ENCODE measurements at places on chromosomes 11 and 22. TPM values are rescaled to one million over a fixed set of nuclear protein-coding genes. Genes with fewer than 3 reads are reported as not detected.

DNA sequence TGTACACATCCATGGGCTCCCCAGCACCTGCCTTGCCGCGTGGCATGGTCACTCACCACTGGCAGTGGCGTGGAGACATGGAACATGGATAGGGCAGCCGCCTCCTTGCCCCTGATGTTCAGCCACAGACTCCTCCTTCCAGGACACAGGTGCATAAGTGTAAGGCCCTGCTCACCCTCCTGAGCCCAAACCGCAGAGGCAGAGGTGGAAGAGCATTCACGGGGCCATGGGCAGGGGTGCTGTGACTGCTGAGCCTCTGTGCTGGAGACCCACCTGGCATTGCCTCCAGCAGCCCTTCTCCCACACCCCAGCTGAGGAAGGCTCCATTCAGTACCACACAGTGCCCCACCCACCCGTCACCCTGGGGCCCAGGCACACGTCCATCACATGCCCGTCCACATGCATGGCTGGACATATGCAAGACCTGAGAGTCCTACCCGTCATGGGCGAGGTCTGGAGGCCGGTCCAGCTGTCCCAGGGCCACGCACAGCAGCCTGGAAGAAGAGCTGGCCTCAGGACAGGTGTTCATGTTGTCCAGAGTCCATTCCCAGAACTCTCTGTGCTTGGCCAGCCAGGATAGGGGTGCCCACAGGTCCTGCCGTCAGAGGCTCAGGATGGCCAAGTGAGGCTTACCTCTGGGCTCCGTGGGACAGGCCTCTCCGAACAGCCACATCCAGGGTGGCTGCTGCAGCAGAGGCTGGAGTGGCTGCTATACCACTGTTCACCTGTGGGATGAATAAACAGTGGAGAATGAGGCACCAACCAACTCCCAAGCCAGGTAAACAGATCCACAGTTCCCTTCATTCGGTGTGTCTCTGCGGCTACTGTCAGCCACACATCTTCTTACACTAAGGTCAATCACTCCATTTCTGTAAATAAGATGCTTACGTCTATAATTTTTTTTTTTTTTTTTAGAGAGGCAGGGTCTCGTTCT lies 1.7 kb upstream of the TUBGCP6 start:
- peaks cover 37% of the 10 kb centered on the region for H3K4me1 ChIP-seq
- H3K27me3 ChIP-seq: no peaks in the 10 kb centered on the region
- H3K36me3 ChIP-seq: no peaks in the 10 kb centered on the region
- no peak for DNase-seq

GRCh38 chr11:30059172-30059815 lies 42.5 kb upstream of the KCNA4 start:
- no peaks in the 10 kb centered on the region for H3K27me3 ChIP-seq
- H3K27ac ChIP-seq: no peak overlapping the region
- no peak overlapping the region for H3K4me3 ChIP-seq
- H3K4me1 ChIP-seq: no peaks in the 10 kb centered on the region

DNA sequence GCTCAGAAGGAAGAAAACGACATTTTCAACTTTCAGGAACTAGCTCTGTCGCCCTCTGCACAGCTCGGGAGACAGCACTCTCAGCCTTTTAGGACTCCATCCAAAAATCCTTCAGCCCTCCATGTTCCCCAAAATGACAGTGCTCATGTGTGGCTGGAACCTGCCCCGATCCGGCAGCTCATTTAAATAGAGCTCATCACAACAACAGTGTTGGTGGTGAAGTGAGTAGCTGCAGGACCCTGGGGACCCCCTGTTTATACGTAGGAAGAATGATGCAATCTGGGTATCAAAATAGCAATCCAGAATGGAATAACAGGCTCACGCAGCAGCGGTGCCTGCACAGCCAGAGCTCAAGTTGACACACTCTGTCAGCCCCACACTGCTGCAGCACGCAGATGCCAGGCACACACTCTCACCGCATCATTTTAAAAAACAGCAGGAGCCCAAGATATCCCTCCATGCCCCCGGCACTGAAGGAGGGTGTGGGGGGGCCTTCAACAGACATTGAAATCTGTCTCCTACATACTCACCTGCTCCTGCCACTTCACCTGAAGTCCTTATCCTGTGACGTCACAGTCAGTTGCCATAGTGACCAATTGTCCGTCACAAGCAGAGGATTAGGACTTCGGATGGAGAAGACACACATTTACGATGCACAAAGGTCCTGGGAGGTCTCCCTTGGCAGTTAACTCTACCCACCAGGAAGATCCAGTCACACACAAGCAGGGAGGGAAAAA lies 24.0 kb downstream of the TRIM66 start:
- H3K4me1 ChIP-seq: no peaks in the 10 kb centered on the region
- no peaks in the 10 kb centered on the region for H3K27me3 ChIP-seq
- H3K27ac ChIP-seq: no peak overlapping the region
- H3K4me3 ChIP-seq: no peak overlapping the region
- H3K36me3 ChIP-seq: no peaks in the 10 kb centered on the region
- no peak for DNase-seq

GRCh38 chr22:20639343-20639742 lies 131.9 kb downstream of the MED15 start:
- no peak for DNase-seq
- H3K27ac ChIP-seq: no peak overlapping the region
- no peaks in the 10 kb centered on the region for H3K36me3 ChIP-seq
- peaks cover 11% of the 10 kb centered on the region for H3K4me1 ChIP-seq
- H3K27me3 ChIP-seq: no peaks in the 10 kb centered on the region

The NUP160 gene
- total RNA-seq: 13.0 TPM
